ENCODE measurements at places on chromosomes 12 and 14. TPM values are rescaled to one million over a fixed set of nuclear protein-coding genes. Genes with fewer than 3 reads are reported as not detected.

PA2G4 gene
- total RNA-seq = 247 TPM

ABCC9 gene
- 0.26 TPM for total RNA-seq

- no peak for DNase-seq
Measured at GRCh38 chr12:124531281-124531745, 36.1 kb downstream of the NCOR2 start.

PTCSC3 gene
- total RNA-seq = not detected

TMEM106C gene
- total RNA-seq = 122 TPM

ZNF385A gene
- 2.6 TPM for total RNA-seq

GRCh38 chr12:101923045-101923718, 45.8 kb downstream of the DRAM1 start:
- no peak for DNase-seq

FLRT2 gene
- total RNA-seq = 7.5 TPM

DNA sequence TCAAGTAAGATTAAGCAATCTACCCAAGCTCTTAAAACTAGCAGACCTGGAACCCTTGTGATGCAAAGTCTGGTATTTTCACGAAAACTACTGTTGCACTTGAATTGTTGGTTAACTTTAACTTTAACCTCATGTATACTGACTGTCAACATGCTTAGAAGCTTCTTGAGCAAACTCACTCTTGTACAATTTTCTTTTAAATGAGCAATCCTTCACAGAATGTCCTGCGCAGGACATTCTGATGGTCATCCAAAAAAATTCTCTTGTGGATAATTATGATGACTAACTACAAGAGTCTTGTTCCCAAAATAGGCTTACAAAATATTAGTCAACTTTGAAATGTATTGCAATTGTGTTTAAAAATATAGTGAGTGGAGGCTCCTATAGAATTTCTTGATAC, 54.0 kb upstream of the PDE3A start:
- peak; percentile 50 for DNase-seq

DNA sequence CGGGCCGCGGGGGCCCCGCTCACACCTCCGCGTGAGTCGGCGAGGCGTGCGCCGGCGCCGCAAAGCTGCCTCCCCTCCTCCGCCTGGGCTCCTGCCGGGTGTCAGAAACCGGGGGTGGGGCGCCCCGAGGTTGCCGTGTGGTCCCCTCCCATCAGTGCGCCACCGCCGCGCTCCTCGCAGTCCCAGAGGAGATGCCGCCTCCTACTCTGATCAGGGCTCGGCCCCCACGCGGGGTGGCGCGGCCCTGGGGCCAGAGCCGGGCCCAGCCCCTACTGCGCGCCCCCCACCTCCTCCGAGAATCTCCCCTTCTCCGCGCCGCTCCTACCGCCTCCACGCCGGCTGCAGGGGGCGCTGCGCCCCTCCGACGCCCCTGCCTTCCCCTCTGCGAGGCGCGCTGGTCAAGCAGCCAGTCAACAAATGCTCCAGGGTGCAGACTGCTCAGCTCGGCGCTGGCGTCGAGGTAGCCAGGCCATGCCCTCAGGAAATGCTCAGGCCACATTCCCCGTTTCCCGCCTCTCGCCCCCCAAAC, 467 bp upstream of the JAG2 start:
- DNase-seq = no peak

All from LHCN-M2 (cell line).